ENCODE measurements at places on chromosomes 5 and 9. TPM values are rescaled to one million over a fixed set of nuclear protein-coding genes. Genes with fewer than 3 reads are reported as not detected.
A peak's percentile ranks its signal among the peaks of the same experiment; 100 is the strongest.

The SLCO6A1 gene
- polyA plus RNA-seq = 0.48 TPM

The ZNF474 gene
- polyA plus RNA-seq = 0.62 TPM

- peak; percentile 43 for DNase-seq
These were observed 175.9 kb upstream of the IZUMO3 start for GRCh38 chr9:24721621-24722020.

DNA sequence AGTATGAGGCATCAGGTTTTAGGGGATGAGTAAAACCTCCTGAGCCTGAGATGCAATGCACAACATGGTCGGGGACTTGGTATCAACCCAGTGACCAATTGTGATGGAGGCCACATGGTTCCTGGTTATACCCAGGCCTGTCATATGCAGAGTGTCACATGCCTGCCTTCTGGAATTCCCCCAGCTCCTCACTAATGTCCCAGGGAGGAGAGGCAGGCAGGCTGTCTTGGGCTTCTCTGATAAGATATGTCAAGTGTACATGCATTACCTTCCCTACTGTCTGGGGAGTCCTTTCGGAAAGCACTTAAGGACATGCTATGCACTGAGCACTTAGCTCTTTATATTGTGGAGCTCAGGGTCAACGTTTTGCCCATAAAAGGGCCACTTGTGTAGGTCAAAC, 14.2 kb upstream of the PALM2AKAP2 start:
- no peak for DNase-seq

DNA sequence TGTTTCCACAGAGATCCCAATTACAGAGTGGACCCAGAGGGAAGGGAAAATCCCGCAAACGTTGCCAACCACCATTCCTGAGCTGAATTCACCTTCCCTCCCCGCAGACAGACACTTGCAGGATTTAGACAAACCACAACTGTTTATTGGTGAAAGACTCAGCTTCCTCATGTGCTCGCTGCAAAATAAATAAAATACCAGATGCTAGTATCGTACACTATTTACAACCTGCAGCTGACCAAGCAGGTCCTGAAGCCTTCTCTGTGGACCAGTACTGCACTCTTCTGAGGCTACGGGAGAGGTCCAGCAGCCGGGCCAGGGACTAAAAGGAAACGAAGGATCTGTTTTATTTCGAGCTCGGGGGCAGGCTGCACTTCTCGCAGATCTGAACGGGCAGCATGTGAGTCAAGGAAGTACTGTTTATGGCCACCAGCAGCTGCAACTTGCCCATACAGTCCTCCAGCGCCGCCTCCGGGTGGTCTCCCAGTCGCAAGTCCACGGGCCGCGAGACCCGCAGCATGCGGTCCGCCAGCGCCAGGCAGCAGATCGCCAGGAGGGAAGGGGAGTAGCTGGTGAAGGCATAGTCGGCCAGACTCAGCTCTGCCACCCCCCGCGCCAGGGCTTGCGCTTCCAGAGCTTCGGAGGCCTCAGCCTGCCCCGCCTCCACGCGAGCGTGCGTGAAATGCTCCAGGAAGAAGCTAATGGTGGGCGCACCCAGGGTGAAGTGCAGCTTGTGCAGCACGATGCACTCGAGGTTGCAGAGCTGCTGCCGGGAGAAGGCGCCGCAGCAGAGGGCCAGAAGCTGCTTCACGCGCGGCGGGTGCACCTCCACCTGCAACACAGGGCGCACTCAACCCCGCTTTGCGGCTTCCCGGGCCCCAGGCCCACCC, 2.1 kb downstream of the CCNO start:
- no peak for DNase-seq

DNA sequence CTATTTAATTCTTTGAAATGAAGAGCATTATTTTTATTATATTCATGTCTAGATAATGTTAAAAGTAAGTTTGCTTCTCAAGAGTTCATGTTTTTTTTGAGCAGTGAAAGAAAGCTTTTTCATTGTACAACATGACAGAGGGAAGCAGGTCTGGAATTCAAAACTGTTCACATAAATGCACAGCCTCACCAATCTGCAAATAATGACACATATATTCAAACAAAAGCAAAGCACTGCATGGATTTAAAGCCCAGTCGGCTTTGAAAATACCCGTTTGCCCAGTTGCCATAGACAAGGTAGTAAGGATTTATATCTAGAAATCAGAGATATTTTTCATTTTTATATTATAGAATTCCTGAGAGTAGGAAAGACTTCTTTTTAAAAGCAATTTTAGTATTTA, 201.8 kb downstream of the CD180 start:
- no peak for DNase-seq

DNA sequence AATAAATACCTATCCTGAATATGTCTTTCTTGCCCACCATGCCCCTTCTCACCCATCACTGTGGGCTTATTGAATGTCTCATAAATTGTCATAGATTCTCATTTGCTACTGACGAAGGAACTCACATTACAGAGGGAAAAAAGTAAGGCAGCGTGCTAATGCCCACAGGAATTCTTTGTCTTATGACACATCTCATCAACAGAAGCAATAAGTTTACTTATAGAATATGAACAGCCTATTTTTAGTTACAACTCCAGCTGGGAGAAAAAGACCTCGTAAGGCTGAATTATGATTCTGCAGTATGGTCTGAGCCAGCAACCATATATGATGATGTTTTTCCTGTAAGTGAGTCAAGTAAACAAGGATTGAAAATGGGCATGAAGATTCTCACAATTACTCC, 22.4 kb upstream of the ATG10 start:
- DNase-seq = no peak

- no peak for DNase-seq
These were observed 35.0 kb downstream of the AGXT2 start for GRCh38 chr5:35012796-35013195.

DNA sequence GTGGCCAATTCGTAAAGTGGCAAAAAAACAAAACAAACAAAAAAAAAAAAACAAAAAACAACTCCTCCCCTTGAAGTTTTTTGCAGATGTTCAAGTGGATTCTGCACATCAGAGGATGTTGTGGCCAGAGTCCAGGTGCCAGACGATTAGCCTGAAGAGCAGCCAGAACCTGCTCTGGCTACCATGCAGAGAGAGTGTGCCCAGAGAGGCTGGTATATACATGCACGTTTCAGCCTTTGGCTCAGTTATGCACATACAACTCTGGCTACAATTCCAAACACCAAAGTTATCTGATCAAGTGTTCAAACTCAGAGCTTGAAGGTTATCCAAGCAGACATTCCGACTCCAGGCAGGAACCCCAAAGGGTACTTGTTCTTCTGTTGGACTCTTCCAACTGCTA, 34.7 kb downstream of the GGTA1 start:
- no peak for DNase-seq

Measured in forelimb muscle (tissue), 1 donor.